ENCODE measurements at places on chromosomes 7 and 10.

- DNase-seq = no peak
Measured at GRCh38 chr10:33126742-33127141, 168.7 kb upstream of the ITGB1 start.

GRCh38 chr10:121648059-121648458, 49.8 kb upstream of the FGFR2 start:
- no peak for DNase-seq

DNA sequence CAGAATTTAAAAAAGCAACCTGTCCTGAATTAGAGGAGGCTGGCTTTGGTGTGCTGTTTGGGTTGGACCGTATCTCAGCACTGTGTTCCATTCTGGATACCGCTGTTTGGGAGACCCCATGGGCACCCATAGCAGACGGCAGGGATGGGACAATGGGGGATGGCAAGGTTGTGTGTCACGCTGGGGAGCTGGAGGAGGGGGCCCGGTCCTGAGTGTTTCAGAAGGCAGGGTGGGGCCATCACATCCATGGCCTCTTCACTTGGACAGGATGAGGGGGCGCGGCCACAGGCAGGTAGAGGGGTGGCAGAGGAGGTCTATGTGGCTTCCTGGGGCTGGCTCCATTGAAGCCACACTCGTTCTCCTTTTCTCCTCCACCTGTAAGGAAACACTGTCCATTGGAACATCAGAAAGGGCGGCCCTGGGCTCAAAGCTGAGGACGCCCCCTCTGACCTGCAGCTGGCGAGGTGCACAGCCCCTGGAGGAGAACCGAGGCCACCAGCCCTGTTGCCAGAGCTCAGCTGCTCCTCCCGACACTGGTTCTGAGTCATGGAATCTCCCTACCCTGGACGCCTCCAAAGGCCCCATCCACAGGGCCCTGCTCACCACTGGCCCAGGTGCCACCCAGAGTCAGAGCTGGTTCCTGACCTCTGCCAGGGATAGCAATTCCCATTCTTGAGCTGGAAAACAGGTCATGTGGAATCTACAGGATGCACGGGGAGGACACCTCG, 587.3 kb downstream of the DNAJB6 start:
- DNase-seq = no peak

DNA sequence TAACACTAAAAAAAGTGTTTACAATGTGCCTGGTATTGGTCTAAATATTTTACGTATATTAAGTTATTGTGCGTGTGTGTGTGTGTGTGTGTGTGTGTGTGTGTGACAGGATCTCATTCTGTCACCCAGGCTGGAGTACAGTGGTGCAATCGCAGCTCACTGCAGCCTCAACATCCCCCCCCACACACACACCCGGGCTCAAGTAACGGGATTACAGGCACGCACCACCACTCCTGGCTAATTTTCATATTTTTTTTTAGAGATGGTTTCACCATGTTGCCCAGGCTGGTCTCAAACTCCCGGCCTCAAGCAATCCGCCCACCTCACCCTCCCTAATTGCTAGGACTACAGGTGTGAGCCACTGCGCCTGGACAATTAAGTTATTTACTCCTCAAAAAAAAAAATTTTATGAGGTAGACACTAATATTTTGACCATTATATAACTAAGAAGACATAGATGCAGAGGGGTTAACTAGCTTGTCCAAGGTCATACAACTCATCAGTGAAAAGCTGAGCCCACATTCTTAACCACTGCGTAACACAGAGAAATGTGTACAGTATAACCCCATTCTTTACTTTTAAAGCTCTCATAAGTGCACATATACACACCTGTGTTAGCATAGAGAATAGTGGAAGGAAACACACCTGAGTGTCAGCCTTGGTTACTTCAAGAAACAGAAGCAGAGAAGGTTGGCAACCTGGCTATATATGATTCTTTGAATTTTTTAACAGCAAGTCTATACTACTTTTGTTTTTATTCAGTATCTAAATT, 35.0 kb downstream of the DNAJC12 start:
- no peak for DNase-seq

- no peak for DNase-seq
Measured at GRCh38 chr7:25173184-25173583, 48.1 kb upstream of the CYCS start.
